ENCODE measurements at places on chromosomes 7 and 10. TPM values are rescaled to one million over a fixed set of nuclear protein-coding genes. Genes with fewer than 3 reads are reported as not detected.

DNA sequence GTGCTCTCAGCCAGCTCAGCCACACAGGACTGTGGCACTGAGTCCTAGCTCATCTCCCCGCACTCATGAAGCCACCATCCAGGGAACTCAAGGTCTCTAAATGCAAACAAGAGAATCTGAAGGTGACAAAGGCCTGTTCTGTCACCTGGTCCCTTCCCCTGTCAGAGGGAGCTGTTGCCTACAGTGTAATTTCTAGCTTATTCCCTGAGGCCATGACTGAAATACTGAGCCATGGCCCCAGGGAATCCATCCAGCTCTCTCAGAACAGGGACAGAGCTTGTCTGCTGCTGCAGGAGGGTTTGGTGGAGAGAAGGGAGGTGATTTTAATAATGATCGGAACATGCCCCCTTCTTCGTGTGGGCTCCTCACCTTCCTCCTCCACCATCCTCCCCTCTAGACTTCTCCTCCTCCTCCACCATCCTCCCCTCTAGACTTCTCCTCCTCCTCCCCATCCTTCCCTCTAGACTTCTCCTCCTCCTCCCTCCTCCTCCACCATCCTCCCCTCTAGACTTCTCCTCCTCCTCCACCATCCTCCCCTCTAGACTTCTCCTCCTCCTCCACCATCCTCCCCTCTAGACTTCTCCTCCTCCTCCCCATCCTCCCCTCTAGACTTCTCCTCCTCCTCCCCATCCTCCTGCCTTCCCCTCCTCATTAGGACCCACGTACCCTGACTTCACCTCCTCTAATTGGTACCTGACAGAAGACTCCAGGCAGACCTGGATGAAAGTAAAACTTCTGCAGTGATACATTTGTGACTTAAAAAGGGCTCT, 338.0 kb upstream of the MKI67 start:
- DNase-seq = peak; percentile 76

- no peak for DNase-seq
These were observed 102.9 kb downstream of the FAM204A start for GRCh38 chr10:118239236-118239630.

DNA sequence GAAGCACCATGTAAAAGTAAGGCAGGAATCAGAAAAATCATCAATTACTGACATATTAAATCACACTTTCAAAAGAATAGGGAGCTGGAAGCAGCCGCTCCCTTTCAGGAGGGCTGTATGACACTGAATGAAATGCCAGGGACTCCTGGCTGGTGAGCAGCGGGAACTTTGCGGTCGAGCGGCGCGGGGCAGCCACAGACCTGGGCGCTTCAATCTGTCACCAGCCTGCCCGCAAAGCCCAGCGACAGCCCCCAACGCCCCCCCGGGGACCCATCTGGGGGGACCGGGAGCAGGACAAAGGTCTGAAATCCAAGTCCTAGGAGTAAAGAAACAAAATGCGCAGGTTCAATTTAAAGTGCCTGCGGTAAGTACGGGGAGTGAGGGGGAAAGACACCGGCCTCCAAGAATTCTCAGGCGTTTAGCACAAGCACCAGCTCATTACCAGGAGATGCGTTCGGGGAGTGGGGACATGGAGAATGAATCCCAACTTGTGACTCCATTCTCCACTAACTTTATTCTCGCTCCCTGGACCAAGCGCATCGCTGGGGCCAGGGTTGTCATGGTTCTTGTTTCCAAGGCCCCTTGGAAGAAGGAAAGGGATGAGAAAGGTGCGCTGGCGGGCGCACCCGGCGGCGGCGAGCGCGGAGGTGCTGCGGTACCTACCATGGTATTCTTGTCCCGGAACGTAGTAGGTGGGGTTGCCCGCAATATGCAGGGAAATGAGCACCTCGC, 824 bp downstream of the RELN start:
- DNase-seq = no peak

The PNLIPRP2 gene
- total RNA-seq = not detected

The NEUROD6 gene
- not detected for total RNA-seq

The MACC1 gene
- total RNA-seq = 22.1 TPM

The SLC16A9 gene
- total RNA-seq = 1.8 TPM

The EIF4H gene
- 218 TPM for total RNA-seq

- no peak for DNase-seq
These were observed 226.5 kb downstream of the INHBA start for GRCh38 chr7:41476460-41476803.

The INTS1 gene
- total RNA-seq = 49.2 TPM

GRCh38 chr7:49294611-49295010, 370.3 kb downstream of the CDC14C start:
- no peak for DNase-seq

The NXPH1 gene
- not detected for total RNA-seq

GRCh38 chr10:87612115-87612514, 47.6 kb upstream of the PAPSS2 start:
- DNase-seq = no peak

All from upper lobe of right lung (tissue), 1 donor.